ENCODE measurements at places on chromosomes 2 and 18. TPM values are rescaled to one million over a fixed set of nuclear protein-coding genes. Genes with fewer than 3 reads are reported as not detected.

The RNMT gene
- total RNA-seq: 30.7 TPM

The GALNT13 gene
- total RNA-seq: 26.3 TPM

DNA sequence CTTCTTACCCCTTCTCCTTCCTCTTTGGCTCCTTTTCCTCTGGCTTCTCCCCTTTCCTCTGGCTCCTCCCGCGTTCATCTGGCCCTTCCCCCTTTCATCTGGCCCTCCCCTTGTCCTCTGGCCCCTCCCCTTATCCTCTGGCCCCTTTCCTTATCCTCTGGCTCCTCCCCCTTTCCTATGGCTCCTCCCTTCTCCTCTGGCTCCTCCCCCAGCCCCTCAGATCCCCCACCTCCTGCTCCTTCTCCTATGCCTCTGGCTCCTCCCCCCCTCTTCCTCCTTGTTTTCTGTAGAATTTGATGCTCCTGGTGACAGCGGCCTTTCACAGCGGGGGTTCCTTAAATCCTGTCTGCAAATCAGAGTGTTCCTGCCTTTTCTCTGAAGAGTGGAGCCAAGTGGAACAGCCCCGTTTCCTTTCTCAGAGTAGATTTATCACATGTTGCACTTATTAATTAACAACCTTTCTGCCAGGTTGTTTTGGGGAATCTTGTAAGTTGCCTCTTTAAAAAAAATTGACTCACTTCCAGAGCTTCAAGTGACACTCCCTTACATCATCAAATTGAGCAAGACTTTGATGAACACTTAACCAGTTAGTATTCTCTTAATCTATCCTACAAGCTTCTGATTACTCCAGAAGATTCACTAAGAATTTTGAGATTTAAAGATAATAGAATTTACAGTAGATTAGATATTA lies 27.9 kb downstream of the FABP1 start:
- H3K27ac ChIP-seq: no peak overlapping the region
- peaks cover 3% of the 10 kb centered on the region for H3K27me3 ChIP-seq
- peak; percentile 26 for DNase-seq
- no peak overlapping the region for H3K4me3 ChIP-seq
- no peaks in the 10 kb centered on the region for H3K4me1 ChIP-seq

- H3K36me3 ChIP-seq: peaks cover 3% of the 10 kb centered on the region
- peaks cover 7% of the 10 kb centered on the region for H3K4me1 ChIP-seq
- H3K27me3 ChIP-seq: no peaks in the 10 kb centered on the region
- H3K4me3 ChIP-seq: no peak overlapping the region
- no peak overlapping the region for H3K27ac ChIP-seq
- DNase-seq: no peak
Observed at GRCh38 chr2:36708041-36708741, 11.7 kb downstream of the VIT start.

Data from endothelial cell (in vitro differentiated cells).